ENCODE measurements at places on chromosomes 11 and 22. TPM values are rescaled to one million over a fixed set of nuclear protein-coding genes. Genes with fewer than 3 reads are reported as not detected.

APLNR gene
- total RNA-seq, result 3.3 TPM

ALDH3B1 gene
- 26.4 TPM for total RNA-seq

DNA sequence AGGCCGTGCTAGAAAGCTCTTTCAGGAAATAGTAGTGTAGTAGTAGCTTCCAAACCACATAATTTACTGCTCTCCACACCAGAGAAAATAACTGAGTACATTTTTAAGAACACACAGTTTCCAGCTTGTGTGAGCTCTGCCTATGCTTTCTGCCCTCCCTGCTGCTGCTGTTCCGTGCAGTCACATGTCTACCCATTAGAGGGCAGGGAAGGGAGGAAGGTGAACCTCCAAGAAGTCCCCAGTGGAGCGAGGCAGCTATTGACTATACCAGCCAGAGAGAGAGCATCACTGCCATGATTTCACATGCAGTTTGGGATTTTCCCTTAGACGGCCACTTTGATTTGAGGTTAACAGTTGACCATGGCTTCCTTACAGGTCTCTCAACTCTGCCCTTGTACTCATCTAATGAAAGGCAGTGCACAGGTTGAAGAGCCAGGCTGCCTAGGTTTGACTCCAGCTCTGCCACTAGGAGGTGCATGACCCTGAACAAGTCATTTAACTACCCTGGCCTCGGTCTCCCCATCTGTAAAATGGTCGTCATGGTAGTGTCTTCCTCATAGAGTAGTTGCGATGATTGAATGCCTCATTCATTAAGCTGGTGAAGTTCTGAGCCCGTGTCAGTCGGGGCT, 19.7 kb upstream of the CTTN start:
- no peak for DNase-seq

DNA sequence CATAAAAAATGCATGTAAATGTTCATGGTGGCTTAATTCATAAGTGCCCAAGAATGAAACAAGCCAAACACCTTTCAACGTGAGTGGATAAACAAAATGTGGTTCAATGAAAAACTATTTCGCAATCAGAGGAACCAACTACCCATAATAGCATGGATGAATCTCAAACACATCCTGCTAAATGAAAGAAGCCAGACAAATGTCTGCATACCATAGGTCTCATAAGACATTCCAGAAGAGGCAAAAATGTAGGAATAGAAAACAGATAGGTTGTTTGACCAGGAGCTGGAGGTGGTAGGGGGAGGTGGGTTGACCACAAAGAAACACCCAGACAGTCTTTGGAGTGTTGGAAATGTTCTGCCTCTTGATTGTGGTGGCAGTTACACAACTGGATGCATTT, 13.2 kb upstream of the OSBPL5 start:
- DNase-seq, result no peak

DNA sequence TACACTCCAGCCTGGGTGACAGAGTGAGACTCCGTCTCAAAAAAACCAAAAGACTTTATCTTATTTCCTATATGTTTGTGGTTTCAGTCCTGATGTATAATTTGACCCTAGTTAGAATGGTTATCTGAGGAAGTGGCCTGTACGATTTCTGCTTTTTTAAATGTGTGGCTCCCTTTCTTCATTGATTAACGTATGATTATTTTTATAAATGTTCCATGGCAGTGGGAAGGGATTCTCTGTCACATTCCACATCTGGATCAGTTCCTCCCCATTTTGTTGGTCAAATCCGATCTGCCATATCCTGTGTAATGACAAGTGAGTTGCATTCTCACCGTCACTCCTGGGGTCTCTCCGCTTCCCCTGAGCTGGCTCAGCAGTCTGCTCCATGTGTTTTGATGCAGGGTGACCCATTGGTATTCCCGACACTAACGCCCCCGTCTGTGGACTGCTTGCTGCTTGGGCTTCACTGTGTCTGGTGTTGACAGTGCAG, 20.3 kb downstream of the NEAT1 start:
- DNase-seq, result no peak

DNA sequence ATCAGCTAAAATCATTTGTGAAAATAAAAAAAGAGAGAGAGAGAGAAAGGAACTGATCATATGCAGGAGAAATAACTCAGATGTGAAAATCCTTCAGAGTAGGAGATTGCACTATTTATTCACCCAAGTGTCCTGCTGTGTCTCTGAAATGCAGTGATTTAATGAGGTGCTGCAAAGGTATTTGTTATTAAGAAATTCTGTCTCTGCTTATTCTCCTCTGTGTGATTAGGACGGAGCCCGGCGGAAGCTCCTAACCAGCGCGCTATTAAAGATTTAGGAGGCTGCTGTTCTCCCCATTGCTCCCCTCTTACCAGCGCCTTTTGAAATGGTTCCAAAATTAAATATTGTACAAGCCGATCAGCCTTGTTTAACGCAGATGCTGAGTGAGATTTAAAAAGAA, 528.3 kb downstream of the BUD13 start:
- DNase-seq, result no peak

DNA sequence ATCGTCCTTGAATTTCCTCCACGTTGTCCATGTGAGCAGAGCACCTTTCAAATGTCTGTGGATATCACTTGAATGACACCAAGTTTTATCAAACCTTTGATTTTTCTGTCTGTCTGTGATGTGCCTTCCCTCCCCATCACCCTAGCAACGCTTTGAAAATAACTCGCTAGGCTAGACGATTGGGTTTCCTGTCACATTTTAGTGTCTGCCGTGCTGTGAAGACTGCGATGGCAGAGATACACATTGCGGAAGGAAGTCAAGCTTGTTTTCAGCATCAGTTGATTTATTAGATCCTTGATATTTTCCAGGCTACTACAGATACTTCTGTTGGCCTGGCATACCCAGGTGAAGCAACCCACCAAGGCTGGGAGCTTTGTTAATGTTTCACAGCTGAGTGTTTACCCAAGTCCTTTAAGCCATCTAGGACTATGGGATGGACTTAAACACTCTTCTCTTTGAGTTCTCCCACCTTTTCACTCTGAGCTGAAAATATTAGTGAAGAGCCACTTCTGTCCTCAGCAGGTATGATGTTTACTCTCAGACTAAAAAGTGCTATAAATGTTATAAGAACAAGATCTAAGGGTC, 93.6 kb upstream of the CD44 start:
- DNase-seq, result no peak

DNA sequence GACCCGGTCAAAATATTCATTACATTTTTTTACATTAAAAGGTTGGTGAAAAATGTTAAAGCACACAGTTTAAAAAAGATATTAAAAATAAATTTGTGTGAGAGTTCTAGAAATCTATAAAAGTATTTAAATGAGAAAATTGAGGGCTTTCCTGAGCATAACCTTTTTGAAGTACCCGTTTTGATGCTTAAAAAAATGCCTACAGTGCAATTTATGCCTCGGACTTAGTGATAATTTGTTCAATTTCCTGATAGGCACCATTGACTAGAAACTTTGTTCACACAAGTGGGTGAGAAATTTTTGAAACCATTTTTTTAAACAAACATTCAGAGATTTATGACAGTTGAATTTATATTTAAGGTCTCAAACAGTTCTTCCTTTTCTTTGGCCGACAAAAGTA, 29.7 kb upstream of the B3GAT1 start:
- DNase-seq, result no peak
